Cardiac fibroblast (primary cell): ENCODE measurements at places on chromosomes 1 and 21.

DNA sequence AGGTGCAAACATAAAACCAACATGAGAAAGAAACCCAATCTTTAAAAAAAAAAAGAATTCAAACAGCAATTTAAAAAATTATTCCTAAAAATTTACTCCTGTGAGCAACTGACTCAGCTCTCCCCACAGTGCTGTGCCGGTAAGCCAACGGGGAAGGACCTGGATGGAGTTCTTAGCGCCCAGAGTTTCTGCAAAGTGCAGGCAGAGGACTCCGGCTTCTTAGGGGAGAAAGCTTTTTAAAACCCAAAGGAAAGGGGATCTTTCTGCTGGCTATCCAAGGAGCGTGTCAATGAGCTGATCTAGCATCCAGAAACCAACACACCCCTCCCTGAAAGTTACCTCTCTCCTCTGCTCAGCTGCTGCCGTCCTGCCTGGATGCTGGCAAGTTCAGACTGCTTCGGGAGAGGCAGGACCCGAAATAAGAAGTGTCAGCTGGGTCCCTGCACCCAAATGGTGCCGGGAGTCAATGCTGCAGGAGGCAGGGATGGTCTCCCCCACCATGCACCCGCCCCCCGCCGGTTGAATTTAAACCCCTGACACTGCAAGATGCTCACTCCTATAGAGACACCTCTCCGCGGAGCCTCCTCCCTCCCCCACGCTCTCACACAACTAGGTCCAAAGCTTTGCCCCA lies 32.2 kb upstream of the H6PD start:
- no peak for DNase-seq

DNA sequence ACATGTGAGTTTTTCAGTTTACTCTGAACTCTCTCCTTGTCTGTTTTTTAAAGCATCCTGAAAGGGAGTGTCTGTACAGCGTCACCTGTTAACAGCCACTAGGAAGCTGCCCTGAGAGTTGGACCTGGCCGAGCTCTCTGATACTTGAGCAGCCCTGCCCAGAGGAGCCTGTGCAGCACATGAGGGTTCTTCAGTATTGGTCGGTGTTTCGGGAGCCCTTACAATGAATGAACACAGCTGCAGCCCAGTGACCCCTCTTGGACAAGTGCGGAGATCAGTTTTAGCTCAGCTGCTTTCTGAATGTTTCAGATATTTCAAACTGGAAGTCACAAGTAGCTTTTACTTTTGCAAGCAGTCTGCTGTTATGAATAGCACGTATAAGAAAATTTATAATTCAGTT lies 39.2 kb downstream of the ADARB1 start:
- DNase-seq = no peak

DNA sequence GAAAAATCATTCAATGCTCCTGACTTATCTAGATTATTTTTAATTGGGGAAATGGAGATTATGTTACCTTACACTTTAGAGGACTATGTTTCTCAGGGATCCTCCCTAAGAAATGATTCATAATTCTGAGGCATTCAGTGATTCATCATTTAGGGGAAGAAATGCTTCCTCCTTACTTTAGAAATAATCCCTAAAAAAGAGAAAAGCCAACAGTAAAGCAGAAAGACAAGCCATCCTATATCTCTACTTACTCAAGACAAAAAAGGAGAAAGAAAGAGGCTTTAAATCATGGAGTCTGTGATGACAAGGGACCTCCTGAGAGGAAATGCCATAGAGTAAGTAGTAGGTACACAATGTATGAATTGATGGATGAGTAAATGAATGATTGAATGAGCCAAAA lies 137.0 kb downstream of the BRINP2 start:
- DNase-seq = peak; percentile 60

- peak; percentile 80 for DNase-seq
Observed at GRCh38 chr1:223233410-223234169, 90.5 kb upstream of the TLR5 start.

DNA sequence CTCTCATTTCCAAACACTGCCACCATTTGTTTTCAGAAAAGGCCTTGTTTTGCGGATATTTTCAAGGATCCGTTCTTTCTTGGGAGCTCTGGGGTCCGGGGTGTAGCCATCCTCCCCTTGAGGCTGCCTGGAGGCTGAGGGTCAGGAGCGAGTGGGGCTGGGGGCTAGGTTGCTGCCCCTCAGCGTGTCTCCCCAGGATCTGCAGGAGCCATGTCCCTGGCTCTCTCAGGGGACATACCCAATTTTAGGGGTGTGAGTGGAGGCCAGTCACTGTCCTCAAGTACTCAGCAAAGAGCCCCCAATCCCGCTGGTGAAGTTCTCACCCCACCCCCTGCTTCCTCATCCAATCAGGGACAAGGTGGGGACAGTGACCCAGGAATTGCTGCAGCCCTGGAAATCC lies 15.0 kb upstream of the PRDM16 start:
- no peak for DNase-seq

DNA sequence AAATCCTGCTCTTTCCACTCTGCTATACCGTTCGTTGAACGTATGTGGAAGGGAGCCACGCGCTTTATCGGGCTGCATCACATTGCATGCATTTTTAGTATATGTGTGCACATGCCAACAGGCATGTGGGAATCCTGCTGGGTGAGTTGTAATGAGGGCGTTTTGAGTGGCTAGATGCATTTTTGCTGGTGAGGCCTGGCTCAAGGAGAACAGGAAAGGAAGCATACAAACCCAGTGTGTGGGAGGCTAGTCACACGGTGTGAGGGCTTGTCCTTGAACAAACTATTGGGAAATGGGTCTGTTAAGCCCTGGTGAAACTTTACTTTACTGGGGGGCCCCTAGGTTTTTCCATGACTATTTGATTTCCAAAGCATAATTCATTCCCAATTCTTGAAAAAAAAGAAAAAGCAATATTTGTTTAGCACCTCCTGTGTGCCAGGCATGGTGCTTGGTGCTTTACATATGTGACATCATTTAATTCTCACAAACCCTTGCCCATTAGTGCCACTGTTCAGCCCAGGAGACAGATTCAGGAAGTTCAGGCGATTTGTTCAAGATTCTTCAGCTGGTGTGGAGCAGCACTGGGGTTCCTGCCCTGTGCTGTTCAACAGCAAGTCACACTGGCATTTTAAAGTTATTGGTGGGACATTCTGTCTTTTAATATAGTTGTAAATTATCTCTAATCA lies 25.6 kb upstream of the JUN start:
- DNase-seq = peak; percentile 72

DNA sequence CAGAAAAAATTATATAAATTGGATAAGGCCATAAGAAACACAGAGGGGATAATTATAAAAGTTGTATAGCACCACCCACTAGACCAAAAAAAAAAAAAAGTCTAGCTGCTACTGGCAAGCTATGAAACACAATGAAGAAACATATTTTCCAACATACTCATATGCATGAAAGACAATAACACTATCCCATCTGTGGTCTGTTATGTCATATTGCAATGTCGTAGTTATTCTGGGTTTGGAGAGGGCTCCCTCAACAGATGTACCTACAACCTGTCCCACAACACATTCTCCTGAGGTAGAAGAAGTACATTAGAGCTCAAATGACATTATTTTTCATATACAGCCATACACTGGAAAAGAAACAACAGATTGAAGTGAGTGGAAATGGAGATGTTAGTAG lies 517.6 kb upstream of the ADGRL4 start:
- peak; percentile 55 for DNase-seq

DNA sequence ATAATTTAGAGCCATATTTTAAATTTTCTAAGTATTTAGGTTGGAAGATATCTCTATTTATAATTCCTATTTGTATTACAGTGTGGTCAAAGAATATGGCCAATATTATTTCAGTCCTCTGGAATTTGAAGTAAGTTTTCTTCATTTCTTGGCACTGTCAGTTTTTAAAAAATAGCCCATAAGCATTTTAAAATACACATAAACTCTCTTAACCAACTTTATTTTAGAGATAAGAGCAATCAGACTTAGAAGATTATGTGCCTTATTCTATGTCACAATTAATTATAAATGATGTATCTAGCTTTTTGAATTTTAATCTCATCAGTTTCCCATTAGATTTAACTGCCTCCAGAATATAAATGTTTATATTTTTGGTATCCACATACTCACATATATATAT lies 130.8 kb downstream of the USP25 start:
- no peak for DNase-seq

DNA sequence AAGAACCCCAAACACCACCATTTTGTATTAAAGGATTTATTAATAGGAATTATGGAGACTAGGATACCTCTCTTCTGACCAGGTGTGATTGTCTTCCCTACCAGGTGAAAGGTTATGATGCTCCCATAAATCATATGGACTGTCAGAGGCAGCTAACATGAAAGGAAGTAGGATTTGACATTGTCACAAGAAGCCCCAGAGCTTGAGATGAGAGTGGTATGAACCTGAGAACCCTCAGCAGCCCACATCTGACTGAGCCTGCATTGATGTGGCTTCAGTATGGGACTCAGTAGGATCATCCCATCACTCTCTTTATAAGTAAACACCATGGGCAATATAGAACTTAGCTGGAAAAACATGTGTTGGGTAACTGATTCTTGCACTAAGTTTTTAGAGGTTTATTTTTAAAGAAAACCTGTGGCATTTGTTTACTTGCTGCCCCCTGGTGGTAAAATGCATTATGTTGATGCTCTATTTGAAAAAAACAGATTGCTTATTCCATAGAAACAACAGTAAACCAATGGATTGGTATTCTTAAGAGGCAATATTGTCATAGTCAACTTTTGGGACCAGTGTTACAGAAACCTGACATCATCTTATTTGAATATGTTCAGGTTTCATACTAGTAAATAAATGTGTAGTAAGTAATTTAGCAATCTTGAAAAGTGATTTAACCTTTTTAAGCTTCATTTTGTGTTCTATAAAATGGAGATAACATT lies 16.6 kb upstream of the CACYBP start:
- peak; percentile 77 for DNase-seq

DNA sequence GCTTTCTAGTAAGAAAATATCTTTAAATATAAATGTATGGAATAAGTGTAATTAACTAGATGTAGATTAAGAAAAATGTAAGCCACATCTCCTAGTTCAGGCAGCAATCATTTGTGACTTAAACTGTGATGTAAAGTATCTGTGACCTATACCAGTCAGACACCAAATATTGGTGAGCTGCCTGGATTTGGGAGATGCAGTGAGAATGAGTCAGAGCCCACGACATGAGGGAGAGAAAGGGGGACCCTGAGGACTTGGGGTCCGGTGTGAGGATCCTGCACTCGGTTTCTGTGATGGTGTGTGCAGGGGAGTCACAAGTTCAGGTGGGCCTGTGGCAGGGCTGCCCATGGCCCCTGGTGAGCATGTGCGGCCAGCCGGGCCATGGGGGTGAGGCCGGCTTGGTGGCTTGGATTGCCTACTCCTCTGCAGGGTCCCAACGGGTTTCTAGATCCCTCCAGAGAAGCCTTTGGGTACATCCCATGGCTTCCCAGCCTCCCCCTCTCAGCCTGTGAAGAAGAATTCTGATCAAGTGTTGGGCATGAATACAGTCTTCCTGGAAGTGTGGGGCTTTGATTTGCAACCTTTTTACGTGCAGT lies 19.0 kb upstream of the ABCG1 start:
- DNase-seq = no peak

- no peak for DNase-seq
Observed at GRCh38 chr1:162135271-162135775, 65.8 kb downstream of the NOS1AP start.

DNA sequence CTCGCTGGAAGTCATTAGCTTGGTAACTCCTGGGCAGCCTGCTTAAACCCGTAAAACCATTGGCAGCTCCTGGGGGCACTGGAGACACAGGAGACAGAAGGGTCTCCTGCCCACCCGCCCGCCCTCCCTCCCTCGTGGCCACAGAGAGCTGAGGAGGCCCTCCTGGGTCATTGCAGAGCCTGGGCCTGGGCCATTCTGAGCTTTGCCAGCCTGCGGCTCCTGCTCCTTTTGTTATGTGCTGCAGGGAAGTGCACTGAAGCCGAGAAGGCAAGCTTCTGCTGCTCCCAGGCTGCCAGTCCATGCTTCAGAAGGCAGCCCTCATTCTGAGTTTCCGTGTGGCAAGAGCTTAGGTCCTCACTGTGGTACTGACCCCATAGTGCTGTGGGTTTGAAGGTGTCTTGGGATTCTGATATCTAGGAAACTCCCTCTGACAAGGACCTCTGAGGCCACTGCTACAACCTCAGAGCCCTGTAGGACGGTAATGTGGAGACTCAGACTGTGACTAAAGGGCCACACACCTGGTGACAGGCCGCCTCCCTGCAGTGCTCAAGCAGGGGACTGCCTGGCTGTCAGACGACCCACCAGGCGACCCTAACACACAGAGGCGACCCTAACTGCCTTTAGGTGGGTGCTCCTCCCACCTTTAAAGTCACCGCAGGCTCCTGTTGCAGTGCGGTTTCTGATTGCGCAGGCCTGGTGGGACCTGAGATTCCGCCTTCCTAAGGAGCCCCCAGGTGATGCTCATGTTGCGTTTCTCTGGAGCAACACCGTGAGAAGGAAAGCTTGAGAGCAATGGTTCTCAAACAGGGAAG lies 118.7 kb downstream of the IER5 start:
- no peak for DNase-seq

DNA sequence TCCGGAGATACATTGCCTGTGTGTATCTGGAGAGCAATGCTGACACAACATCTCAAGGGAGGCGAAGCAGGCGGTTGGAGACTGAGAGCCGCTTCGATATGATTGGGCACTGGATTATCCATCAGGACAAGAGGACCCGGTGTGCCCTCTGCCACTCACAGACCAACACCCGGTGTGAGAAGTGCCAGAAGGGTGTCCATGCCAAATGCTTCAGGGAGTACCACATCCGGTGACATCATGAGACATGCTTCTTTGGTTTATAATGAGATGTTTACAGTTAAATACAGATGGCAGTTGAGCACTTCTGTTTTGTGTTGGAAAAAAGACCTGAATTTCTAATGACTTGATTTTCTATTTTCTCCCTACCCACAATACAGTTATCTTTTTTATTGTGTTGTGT lies 12.1 kb downstream of the PGBD2 start:
- no peak for DNase-seq

GRCh38 chr1:245715970-245716369 lies 561.2 kb downstream of the KIF26B start:
- peak; percentile 95 for DNase-seq

GRCh38 chr21:29822064-29822463 lies 117.7 kb downstream of the GRIK1 start:
- DNase-seq = no peak

GRCh38 chr1:41536361-41536802 lies 51.9 kb upstream of the EDN2 start:
- DNase-seq = no peak
